Uterine smooth muscle cell (primary cell): ENCODE measurements at places on chromosomes 5 and 9. TPM values are rescaled to one million over a fixed set of nuclear protein-coding genes. Genes with fewer than 3 reads are reported as not detected.

The AK8 gene
- total RNA-seq: 0.11 and 0.75 TPM in 2 replicates

The C5orf52 gene
- total RNA-seq: not detected in 2 replicates

The PCDHGB3 gene
- total RNA-seq: 2.3 and 4.2 TPM in 2 replicates

The CCL19 gene
- not detected in 2 replicates for total RNA-seq
